ENCODE measurements at places on chromosomes 4 and X.

DNA sequence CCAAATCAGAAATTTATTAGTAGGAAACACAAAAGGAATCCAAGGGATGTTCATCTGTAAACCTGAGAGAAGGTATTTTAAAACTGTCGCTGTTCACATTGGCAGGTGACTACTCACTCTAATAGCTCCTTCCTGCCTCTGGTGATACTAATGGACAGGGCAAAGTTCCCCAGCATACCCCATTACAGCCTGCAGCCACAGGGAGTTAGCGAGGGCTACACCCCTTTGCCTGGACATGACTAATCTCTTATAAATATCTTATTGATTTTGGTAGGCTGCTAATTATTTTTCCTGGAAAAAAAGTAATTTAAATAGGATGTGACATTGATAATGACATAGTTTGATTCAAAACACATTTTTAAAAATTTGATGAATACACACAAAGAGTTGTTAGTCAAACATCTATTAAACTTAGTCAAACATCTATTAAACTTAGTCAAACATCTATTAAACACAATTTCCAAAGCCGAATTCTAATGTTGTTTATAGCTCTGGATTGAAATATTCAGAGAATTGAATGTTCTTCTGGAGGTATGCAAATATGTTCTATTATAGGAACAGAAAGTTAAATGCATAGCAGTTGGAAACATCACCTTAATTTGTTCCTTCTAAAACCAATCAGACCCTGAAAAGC lies 83.0 kb upstream of the CBR4 start:
- no peak for DNase-seq

DNA sequence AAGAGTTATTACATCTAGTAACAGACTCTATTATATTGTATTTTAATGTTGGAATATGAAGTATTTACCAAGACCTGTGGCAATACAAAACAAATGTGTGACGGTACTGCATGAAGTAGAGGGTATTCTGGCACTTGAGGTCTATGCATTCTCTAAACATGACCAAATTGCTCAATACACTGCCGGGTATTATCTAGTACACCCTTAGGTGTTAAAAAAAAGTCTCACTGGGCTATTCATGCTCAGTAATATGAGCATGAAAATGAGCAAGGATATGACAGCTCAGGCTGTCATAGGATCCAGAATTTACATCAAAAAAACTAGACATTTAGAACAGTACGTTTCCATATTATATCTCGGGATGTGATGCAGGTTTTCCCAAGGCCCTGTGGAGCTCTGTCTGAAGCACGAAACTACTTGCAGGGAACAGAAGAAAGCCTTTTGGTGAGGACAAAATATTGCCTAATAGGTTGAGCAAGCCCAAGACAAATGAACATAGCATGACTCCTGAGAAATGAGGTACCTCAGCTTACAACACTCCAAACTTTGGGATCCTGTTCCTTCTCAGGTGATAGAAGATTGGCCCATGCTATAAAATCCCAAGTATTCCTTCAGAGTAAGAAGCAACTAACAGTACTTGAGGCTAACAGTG lies 74.1 kb upstream of the MAOA start:
- no peak for DNase-seq

DNA sequence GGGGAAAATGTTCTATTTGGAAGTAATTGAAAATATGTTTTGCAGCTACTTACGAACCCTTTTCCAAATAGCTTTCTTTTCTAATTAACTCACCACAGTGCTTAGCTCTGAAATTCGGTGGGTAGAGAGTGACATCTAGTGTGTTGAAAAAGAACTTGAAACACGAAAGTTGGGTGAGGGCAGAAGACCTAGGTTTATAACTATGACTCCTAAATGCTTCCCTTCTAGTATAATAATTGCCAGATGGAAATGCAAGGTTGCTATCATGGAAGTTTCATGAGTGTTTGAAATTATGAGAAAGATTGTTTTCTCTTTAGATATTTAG lies 77.3 kb upstream of the NOCT start:
- peak; percentile 59 for DNase-seq

GRCh38 chr4:19756661-19757060 lies 495.0 kb upstream of the SLIT2 start:
- DNase-seq: no peak

DNA sequence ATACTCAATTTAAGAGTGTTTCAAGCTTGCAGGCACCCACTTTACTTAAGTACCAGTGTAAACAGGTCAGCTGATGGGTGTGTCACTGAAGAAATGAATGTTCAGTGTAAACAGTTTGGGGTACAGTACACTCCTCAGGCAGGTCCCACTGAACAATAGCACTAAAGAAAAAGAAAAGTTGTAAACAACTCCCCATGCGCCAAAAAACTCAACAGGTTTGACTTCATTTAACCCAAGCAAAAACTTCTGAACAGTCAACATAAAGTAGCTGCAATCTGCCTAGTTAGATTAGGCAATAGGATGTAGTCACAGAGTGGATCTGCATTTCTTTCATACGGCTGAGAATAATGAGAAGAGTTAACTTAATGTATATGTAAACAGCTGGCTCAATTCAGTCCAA lies 93.2 kb downstream of the FAM13A start:
- DNase-seq: no peak

DNA sequence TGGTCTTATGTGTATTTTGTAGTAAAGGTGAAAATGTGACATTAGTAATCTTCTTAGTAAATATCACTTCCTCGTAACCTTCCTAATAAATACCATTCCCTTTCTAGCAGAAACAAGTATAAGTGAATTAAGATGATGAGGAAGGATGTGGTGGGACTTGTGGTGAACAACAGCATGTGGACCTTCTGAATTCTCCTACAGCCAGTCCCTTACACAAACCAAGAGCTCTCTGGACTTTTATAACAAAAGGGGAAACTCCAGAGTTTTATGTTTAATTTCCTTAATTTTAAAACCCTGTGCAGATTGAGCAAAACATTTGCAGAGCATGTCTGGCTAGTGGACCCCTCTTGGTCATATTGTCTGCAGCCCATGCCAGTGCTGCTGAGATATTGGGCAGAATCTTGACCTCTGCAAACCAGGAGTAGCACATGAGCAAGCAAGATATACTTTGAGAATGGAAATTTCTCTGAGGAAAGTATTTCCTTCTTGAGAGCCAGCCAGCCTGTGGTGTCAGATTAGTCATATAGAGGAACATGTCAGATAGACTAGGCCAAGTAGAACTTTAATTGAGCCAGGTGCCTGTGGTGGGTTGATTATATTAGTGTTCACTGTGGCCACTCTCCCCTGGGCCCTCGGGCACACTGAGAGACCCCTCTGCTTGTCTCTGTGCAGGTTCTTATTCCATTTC lies 328.2 kb downstream of the DKK2 start:
- DNase-seq: peak; percentile 64

- DNase-seq: peak; percentile 24
These were observed 147.3 kb downstream of the CORIN start for GRCh38 chr4:47690611-47691010.

DNA sequence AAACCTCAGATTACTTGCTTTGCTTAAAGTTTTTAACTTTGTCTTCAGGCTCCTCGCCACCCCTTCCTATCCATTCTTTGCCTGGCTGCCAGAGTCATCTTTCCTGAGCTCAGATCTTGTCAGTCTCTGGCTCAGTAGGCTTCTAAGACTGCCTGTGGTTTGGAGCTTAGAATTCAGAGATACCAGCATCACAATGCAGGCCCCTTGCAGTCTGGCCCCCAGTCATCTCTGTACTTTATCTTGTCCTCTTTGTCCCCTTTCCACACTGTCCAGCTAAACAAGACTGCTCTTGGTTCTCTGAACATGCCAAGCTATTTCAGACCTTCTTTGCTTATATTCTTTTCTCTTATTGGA lies 3.0 kb downstream of the KIAA0232 start:
- no peak for DNase-seq

GRCh38 chr4:38149997-38150671 lies 189.9 kb downstream of the PTTG2 start:
- peak; percentile 85 for DNase-seq

DNA sequence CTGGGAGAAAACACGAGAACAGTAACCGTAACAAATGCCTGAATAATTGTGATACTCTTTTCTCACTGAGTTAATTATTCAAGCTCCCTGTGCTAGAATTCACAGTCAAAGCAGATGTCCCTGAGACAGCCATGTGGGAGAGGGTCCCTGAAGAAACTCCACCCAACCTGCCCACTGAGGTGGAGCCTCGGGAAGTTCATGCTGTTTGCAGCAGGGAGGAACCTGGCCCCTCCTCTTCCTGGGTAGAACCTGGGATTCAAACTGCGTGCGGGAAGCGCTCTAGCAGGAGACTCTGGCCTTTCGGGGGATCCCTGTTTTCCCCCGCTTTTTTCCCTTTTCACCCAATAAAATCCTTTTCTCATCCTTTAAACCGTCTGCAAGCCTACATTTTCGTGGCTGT lies 20.2 kb upstream of the RHOH start:
- DNase-seq: no peak

DNA sequence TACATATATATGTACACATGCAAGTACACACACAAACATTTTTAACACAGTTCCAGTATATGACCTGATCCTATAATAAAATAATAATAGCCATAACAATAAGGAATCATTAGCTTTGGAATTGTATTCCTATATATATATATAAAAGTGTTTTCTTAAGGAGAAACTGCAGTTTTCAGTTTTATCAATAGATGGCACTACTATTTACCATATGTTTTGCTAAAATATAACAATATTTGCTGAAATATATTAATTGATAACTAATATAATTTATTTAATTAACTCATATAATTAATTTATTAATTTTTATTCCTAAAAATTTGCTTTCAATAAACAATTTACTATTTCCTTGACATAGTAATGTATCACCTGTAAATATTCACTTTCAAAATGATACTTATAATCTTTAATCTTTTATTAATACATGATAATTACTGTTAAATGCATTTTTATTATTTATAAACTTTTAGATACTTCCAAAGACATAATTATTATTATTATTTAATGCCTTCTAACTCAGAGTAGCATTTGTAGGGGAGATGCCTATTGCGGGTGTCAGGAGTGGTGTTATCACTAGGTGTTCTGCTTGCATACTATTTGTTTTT lies 599.5 kb downstream of the FSTL5 start:
- no peak for DNase-seq

- no peak for DNase-seq
These were observed 102.3 kb upstream of the NUDT6 start for GRCh38 chr4:123024710-123025109.

- DNase-seq: peak; percentile 81
These were observed 51.1 kb downstream of the KLF3 start for GRCh38 chr4:38715050-38715449.

GRCh38 chrX:793216-793770 lies 162.7 kb downstream of the SHOX start:
- DNase-seq: no peak

DNA sequence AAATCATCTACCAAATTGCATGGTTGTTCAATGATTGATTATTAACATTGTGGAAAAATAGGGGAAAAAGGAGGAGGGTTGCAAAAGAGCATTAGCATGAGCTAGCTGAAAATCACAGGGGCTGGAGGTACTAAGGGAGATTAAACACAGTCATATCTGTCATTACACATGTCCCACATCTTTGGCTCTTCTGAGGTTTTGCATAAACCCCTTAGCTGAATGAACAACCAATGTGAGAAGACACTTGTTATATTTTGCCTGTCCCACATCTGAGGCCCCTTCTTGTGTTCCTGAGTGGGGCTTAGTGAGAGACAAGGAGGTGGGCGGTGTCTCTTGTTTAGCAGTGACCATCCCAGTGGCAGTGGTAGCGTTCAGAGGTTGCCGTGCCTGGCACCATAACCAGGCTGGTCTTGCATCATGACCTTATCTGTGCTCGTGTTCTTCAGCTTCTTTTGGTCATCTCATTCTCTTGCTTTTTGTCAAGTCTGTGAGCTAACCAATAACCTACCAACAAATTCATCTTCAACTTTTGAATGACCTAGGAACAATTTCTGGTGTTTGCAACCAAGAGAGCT lies 95.6 kb downstream of the MID1IP1 start:
- no peak for DNase-seq

DNA sequence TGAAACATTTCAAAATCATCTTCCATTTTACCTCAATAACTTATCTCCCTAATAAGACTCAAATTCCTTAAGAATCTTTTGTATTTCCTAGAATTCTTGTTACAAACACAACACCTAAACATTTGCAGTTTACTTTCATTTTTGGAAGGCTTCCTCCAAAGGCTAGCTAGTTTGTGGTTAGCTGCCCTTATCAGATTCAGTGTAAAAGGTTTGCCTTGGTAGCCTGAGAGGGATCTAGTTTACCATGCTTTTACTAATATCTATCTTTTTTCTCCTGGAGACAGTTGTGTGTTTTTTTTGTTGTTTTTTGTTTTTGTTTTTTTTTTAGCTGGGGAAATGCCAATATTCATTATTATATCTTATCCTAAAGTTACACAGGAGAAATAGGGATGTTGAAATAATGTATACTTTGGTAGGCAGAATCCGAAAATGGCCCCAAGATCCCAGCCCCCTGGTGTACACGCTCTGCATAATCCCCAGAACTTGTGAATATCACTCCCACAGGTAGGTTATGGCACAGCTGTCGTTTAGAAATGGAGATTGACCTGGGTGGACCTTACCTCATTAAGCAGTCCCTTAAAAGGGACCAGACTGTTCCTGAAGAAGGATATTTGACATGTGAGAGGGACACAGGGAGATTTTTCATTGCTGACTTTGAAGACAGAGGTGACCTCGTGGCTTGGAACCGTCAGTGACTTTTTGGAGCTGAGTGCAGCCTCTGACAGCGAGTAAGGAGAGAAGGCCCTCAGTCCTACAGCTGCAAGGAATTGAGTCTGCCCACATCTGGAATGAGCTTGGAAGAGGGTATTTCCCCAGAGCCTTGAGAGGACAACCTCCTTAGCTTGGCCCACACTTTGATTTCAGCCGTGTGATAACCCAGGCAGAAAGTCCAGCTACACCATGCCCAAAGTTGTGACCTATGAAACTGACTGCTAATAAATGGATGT lies 33.4 kb downstream of the SEPTIN11 start:
- DNase-seq: no peak

DNA sequence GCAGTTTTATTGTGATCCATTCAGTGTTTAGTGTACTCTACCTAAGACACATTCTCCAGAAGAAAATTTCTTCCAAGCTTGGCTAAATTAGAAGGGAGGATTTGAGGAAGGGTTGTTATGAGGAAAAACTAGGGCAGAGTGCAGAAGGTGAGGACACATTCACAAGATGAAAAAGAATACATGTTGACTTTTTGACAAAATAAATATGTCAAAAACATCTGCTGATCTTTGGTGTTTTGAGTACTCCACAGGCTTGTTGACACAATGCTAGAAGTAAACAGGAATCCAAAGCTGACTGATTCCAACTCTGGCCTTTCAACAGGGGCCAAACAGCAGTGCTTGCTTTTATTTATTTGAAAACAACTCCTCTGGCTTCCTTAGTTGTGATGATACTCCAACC lies 125.8 kb upstream of the SLC7A11 start:
- no peak for DNase-seq

DNA sequence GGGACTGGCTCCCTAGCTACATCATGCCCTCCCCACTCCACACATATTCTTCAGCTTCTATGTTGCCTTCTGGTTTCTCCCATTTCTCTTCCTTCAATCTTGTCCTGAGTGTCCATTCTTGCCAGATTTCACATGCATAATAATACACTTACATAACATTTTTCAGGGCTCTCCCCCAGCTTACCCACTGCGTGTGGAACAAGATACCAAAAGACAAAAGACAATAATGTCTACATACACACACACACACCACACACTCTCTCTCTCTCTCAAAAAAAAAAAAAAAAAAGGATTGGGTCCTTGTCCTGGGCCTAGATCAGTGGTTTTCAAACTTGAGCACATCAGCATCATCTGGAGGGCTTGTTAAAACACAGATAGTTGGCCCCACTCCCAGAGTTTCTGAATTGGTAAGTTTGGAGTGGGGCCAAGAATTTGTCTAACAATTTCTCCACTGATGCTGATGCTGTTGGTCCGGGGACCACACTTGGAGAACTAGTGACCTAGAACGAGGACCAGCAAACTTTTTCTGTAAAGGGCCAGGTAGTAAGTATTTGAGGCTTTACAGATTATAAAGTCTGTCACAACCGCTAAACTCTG lies 6.5 kb upstream of the SMARCA1 start:
- DNase-seq: peak; percentile 79

All from fibroblast of upper back skin (primary cell).